ENCODE measurements at places on chromosomes 7 and 10.

DNA sequence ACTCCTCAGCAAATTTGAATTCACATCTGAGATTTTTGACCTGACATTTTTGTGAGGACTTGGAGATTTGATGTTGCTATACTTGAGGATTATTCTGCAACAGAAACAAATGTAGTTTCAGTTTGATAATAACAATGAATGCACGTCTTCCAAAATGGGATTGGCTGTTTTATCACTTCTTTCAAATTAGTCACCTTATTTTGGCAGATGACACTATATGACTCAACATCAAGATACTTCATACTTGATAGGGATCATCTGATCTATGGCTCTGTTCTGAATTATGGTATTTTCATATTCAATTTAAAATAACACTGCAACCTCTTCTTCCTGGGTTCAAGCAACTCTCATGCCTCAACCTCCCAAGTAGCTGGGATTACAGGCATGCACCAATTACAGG, 24.2 kb downstream of the ARL5B start:
- no peak for DNase-seq

DNA sequence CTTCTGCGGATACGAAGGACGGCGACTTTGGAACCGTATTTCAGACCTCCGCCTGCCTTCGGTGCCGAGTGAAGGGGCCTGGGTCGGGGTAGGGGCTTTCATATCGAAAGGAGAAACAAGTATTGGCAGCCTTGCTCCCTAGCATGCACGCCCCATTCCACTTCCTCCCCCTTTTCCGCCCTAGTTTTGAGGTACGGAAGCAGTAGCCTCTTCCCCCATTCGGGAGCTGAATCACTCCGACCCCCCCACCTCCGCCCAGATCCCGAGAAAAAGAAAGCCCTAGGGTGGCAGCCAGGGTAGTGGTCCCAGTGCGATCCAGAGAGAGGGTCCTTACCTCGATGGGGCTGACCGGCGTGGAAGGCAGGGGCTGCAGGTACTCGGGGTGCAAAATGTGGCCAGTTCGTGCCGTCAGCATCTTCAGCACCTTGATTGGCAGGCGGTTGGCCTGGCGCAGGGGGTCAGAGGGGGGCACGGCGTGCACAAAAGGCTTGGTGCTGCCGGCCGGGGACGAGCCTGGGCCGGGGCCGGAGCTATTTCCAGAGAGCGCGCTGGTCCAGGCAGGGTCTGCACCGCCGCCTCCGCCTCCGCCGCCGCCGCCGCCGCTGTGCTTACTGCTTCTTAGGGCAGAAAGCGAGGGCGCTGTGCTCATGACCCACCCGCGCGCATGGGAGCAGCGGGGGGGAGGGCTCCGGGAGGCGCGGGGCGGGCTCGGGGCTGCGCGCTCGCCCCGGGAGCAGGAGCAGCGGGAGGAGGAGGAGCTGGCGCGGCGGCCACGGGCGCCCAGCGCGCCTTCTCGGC, 594 bp downstream of the ZNF503 start:
- DNase-seq: no peak

DNA sequence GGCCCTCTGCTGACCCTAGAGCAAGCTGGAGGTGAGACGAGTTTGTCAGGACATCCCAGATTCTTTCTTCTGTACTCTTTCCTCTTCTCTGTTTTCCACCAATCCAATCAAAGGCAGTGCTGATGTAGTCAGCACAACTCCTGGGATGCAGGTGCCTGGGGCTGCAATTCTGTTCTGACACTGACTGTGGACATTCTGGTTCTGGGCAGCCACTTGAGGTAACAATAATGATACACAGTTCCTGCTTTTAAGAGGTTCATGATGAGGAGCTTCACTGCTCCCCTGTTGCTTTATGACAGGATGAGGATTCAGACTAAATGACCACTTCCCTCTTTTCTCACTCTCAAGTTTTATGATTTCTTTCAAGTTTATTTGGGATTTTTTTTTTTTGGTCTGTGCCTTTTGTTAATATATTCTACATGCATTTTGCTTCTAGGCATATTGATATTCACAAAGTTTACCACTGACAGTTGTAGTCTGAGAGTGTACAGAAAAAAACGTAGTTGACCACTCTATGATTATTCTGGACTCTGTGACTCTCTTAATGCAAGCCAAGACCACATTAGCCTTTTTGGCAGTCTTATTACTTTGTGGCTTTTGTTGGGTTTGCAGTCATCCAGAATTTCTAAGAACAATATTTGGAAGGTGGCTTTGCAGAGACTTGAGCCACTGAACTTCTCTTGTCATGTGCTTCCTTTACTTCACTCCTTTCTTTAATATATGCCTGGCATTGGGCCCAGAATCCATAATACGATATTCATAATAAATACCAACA, 247.6 kb downstream of the AUTS2 start:
- DNase-seq: no peak

GRCh38 chr7:37706804-37707203, 23.2 kb downstream of the GPR141 start:
- DNase-seq: no peak

DNA sequence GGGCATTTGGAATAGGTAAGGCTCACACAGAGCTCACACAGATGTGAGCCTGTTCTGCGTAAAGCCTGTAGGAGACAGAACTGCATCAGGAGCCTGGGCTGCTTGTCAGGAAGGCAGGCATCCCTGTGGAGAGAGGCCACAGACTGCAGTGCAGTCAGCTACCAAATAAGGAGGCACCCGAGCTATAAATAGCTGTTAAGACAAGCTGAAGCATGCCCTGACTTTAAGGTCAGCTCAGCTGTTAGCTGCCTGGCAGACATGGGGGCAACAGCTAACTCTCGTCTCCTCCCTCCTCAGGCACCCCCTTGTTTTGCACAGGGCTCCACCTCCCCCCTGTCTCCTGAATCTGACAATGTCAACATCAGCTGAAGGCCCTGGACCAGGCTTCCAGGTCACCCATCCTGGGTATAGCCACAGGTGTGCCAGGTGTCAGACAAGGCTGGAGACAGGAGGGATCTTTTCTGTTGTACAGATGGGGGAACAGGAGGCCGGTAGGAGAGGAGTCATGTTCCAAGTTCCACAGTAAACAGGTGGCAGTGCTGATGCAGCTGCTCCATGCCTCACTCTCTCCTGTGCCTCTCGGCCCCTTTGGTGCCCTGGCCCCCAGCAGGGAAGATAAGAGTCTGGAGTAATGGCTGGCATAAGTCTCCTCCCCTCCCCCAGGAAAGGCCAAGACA, 27.6 kb upstream of the MKRN1 start:
- DNase-seq: no peak

DNA sequence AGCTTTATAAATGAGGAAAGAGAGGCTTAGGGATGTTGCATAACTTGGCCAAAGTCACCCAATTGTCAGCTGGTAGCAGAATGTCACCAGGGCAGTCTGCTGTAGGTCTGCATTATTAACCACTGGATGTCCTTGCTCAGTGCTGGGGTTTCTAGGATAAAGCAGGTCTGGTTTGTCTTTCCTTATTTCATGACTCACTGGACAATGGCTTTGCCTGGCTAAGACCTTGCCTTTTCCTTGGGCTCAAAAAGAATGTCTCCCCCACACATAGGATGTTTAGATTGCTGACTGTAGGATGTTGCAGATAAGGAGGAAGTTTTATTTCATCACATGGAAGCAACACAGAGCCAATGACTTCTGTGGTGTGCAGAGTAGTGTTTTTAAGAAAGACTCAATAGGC, 29.4 kb downstream of the WDFY4 start:
- no peak for DNase-seq

GRCh38 chr10:33886299-33886698, 551.8 kb upstream of the NRP1 start:
- DNase-seq: no peak

DNA sequence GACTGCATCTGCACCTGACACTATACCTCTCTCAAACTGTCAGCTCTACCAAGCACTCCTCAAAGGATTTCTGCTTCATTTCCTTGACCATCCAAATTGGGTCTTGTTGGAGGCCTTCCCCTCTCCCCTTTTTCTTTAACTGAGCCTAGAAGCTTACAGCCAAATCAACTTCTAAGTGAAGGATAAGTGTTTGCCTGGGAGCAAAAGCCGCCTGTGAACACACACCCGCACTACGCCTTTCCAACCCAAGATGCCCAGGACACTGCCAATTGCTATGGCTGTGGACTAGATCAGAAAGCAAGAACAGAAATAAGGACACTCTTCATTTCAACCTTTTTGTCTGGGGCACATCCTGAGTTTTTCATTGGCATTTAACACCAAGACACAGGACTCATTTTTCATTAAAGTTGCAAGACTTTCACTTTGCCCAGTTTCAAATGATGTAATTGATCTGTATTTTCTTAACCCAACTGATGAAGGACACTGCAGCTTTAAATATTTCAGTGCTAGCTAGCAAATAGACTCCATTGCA, 52.8 kb downstream of the CPEB3 start:
- no peak for DNase-seq

DNA sequence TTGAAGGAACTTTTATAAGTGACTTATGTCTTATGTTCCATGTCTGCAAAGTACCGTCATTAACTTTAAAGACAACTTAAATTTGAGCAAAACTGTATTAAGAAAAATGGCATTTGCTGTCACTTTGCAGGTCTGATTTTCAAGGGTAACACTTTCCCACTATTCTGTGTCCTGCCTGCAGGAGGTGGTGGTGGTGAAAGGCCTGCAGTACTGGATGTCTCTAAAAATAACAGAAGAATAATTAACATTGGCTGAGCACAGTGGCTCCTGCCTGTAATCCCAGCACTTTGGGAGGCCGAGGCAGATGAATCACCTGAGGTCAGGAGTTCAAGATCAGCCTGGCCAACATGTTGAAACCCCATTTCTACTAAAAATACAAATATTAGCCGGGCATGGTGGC, 13.2 kb upstream of the PTER start:
- no peak for DNase-seq

DNA sequence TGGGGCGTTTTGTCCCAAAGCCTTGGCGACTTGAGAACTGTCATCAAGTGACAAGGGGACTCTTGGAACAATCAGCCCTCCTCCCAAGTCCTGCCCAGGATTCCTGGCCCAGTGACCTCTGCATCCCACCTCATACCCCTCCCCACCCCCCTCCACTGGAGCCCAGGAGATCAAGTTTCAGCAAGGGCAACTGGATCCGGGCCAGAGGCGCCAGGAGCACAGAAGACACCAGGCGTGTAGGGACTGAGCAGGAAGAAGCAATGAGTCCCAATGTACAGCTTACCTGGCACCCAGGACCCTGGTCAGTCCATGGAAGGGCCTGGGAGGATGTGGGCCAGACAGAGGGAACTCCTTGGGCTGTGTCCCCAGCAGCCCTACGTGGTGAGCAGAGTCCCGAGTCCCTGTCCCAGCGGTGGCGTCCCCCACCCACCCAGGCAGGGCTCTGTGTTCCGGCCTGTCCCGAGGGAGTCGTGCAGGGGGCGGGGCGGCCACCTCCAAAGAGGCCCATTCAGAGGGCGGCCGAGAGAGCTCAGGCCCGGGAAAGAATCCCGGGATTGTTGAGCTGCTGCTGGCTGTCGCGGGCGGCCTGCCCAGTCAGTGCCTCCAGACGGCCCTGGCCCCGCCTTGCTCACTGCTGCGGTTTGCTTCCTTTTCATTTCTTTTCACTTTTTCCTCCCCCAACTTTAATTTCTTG, 254.1 kb downstream of the TNS3 start:
- DNase-seq: no peak

- no peak for DNase-seq
These were observed 141.8 kb upstream of the CDC14C start for GRCh38 chr7:48782511-48782910.

GRCh38 chr7:49243521-49243920, 319.2 kb downstream of the CDC14C start:
- no peak for DNase-seq

DNA sequence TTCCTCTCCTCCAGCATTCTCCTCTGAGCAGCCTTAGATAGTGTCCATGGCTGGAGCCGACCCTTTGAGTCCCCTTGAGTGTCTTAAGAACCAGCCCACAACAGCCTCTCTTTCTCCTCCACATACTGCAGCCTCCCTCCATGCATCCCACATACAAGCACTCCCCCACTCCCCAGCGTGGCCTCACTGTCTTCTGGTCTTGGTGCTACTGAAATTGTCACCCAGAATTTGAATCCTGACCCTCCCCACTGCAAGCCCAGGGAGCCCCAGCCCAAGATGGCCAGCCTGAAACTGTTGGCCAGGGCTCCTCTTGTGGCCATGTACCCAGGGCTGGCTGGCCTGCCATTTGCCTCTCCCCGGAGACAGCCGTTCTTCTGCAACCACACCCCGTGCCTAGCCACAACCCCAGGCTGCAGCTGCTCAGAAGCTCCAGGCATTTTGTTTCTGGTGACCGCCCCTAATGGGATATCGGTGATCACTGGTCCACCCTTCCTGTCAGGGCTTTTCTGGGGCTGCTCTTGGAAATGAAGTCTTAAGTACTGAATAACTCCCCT, 18.8 kb upstream of the SH2D4B start:
- DNase-seq: no peak

GRCh38 chr7:32335107-32335506, 155.1 kb downstream of the LSM5 start:
- DNase-seq: no peak

GRCh38 chr7:48512892-48513291, 341.6 kb downstream of the ABCA13 start:
- DNase-seq: no peak

GRCh38 chr10:129140921-129141885, 325.8 kb upstream of the MGMT start:
- DNase-seq: no peak

DNA sequence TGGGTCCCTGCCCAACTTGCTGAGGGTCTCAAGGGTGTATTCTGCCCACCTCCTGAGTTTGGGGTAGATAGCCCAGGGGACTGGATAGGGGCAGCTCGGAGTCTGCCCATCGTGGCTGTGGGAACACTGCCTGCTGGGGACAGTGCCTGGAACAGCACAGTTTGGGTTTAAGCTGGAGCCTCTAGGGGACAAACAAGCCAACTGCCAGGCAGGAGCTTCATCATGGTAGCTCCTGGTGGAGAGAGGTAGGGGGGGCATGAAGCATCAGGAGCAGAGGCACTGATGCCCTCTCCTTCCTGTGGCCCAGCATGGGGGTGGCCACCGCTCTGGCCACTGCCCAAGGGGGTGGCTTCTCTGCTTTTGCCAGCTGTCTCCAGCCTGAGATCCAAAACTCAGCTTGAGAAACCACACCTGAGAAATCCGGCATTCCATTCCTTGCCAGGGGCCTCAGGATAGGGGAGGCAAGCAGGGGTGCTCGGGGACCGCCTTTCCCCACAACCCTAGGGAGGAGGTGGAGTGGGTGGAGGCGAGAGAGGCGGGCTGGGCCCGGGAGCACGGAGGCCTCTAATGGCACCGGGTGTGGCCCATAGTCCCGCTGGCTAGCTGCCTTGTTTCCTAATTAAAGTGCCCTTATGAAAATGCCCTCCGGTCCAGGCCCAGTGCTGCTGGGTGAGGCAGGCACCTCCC, 47.6 kb downstream of the UNC5B start:
- no peak for DNase-seq

- DNase-seq: no peak
These were observed 83.7 kb upstream of the BET1 start for GRCh38 chr7:94087664-94088352.

- DNase-seq: no peak
These were observed 10.8 kb downstream of the ATP6V0E2 start for GRCh38 chr7:149884541-149884940.

DNA sequence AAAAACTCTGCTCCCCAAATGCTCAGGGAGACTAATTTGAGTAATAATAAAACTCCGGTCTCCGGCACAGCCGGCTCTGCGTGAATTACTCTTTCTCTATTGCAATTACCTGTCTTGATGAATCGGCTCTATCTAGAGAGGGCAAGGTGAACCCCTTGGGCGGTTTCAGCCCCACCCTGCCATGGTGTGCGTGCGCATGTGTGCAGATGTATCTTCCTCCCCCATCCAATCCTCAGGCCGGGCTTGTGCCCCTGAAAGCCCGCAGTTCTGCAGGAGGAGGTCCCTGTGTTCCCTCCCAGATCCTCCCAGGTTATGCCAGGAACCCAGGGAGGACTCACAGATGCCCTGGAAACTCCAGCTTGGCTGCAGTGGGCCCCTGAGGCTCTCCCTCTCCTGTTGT, 48.3 kb upstream of the MYL10 start:
- DNase-seq: no peak
